ENCODE measurements at places on chromosomes 2 and 18. TPM values are rescaled to one million over a fixed set of nuclear protein-coding genes. Genes with fewer than 3 reads are reported as not detected.

RNF152 gene
- 7.5 TPM for total RNA-seq

DNA sequence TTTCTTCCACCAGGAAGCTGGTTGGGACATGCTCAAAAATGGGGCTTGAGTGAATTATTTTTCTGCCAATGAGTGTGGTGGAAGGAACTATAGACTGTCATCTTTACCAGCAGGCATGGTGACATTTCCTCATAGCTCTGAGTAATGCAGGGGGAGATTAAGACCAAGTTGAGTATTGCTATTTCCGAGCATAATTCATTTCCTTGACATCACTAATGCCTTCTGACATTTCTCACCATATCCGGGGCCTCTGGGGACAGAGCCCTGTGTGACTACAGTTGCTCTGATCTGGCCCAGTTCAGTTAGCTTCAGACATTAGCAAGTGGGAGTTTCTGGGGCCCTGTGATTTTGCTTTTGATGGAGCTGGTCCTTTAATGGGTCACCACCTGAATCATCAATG lies 410.4 kb downstream of the MEIS1 start:
- DNase-seq: no peak

CDK5R2 gene
- 1.7 TPM for total RNA-seq

ABCB6 gene
- total RNA-seq: 35.9 TPM
